ENCODE measurements at places on chromosomes 12 and 14.

- no peak for DNase-seq
Observed at GRCh38 chr12:108270035-108270848, 68.9 kb downstream of the CMKLR1 start.

- DNase-seq, result no peak
Observed at GRCh38 chr14:37617864-37618365, 22.5 kb downstream of the TTC6 start.

GRCh38 chr12:117854339-117855012 is 114.3 kb downstream of the KSR2 start:
- DNase-seq, result no peak

DNA sequence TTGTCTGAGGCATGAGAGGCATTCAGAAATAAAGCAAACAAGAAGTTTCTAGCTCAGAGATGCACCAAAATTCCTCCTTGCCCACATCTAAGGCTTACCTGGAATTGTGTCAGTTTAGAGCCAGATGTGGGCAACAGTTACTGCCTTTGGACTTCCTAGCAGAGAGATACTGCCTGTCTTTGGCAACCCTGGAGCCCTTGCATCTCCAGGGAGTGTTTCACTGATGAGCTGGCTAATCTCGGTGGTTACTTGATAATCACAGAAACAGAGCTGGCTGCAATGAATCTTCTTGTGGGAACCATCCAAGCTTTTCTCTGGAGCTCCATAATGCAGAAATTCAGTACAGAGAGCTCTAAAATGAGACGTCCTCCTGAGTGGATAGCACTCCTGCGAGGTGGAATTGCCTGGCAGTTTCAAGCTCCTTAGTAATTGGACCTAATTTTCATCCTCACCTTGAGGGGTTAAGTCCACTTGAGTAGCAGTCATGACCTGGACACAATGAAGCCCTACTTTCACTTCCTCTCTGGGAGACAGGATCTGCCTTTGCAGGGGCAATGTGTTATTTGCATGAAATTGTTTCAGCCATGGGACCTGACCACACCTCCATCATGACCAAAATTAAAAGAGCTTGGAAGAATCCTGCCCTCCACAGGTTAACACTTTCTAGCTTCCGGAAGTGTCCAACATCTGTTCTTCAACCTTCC is 108.8 kb upstream of the ARHGAP5 start:
- DNase-seq, result no peak

- no peak for DNase-seq
Observed at GRCh38 chr12:2234646-2235350, 182.0 kb downstream of the CACNA1C start.

DNA sequence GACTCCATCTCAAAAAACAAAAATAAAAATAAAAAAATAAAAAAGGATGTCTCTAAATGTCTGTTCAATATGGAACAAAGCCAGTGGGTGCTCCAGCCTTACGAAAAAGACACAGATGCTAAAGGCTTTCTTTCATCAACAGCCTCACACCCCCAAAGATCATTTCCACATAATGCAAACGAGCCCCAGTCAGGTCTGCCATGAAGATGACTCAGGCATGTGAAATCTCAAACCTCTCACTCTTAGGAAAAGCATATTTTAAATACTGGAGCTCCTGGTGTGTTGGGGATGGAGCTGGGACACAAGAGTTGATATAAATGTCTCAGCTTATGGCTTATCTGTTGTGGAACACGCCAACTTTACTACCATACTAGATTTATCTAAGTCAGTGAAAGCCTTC is 49.9 kb upstream of the PLXNC1 start:
- DNase-seq, result no peak

GRCh38 chr14:61841145-61841544 is 78.9 kb downstream of the SNAPC1 start:
- no peak for DNase-seq

GRCh38 chr14:71314717-71315116 is 407.5 kb downstream of the PCNX1 start:
- no peak for DNase-seq

DNA sequence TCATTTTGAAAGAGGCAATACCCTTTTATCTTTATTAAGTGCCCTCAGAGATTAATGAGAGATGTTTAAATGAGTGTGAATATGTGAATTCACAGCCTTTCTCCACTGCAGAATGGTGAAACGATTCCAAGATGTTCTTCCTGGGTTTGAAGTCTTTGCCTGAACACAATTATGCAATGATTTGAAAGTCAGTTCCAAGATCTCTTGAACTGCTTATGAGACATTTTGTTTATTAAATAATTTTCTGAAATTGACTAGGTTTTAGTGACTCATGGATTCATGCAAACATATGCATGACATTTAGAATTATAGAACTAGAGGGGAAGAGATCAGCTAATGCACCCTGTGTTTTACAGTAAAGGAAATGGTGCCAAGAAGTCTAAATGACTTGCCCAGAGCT is 118.1 kb upstream of the SLC38A2 start:
- no peak for DNase-seq

- no peak for DNase-seq
Observed at GRCh38 chr12:45296046-45296586, 80.2 kb downstream of the ANO6 start.

- no peak for DNase-seq
Observed at GRCh38 chr12:130562716-130563115, 153.4 kb downstream of the RIMBP2 start.

GRCh38 chr14:20641591-20641990 is at the start of gene OR6S1:
TSS of gene OR6S1 (minus strand) at chr14:20641691. CDS start at chr14:20641691, 0 bp downstream.
- DNase-seq, result no peak

DNA sequence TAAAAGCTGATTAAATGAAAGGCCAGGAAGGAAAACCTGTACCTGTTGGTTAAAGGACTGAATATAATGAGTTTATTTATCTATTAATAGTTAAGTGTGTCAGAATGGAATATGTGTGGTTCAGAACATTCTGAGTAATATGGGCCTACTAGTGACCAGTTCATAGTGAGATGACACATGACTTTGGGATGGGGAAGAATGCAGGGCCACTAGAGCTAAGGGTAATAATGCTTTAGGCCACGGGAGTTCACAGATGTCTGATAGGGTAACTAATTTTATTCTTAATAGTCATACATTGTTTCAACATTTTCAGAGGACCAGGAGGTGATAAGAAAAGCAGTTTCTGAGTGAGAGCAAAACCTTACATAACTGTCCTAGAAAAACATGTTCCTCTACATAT is 247.8 kb upstream of the OR4E1 start:
- no peak for DNase-seq

DNA sequence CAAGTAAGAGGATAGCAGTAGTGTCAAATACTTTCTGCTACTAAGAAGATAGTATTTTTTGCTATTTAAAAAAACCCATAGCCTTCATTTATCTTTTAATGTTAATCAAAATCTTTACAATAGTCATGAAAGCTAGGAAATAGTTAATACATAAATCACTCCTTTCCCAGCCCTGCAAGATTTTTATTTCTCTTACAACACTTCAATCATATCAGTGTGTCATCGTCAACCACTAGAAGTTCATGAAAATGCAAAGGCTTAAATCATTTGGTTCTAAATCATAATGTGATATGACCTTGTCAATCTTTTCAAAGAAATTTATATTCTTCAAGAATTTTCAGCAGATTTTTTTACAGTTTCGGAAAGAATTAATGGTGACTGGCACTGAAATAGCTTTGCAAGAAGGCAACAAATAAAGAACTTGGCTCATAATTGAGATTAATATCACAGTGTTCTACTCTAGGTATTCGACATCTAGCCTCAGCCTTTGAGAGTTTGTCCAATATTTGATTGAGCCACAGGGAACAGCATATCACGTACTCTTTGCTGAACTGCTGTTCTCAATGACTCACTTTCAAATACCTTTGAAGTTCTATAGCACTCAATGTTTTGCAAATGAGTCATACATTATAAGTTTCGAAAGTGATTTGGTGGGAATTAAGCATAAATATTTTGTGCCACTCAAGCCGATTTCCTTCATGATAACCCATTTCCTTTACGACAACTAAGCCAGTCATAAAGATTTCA is 384.0 kb upstream of the FOXG1 start:
- no peak for DNase-seq

- no peak for DNase-seq
Observed at GRCh38 chr14:61090432-61091216, 109.6 kb downstream of the SLC38A6 start.

GRCh38 chr12:57142121-57142520 is 5.3 kb downstream of the LRP1-AS start:
- DNase-seq, result no peak

DNA sequence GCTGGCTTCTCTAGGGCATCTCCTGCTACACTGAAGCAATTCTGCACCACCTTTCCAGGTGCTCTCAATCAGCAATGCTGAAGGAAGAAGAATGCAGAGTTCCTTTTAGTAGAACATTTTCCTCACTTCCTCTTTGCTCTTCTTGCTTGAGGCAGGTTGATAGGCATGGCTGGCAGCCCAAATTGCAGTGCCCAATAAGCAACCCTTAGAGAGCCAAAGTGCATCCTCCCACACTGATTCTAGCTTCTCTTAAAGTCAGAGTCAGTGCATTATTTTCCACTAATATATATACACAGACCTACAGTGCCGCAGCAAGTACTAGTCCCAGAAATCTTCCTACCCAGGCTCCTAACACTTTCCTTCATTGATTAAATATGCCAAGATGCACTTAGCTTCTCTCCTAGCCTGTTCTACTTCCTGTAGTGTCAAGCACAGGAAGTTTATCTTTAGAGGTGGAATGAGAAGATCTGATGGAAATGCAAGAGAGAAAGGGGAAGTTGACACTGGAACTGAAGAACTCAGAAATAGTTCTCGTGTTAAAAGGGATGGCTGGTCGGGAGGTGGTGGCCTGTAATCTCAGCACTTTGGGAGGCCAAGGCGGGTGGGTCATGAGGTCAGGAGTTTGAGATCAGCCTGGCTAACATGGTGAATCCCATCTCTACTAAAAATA is 132.7 kb downstream of the SSPN start:
- peak; percentile 20 for DNase-seq

DNA sequence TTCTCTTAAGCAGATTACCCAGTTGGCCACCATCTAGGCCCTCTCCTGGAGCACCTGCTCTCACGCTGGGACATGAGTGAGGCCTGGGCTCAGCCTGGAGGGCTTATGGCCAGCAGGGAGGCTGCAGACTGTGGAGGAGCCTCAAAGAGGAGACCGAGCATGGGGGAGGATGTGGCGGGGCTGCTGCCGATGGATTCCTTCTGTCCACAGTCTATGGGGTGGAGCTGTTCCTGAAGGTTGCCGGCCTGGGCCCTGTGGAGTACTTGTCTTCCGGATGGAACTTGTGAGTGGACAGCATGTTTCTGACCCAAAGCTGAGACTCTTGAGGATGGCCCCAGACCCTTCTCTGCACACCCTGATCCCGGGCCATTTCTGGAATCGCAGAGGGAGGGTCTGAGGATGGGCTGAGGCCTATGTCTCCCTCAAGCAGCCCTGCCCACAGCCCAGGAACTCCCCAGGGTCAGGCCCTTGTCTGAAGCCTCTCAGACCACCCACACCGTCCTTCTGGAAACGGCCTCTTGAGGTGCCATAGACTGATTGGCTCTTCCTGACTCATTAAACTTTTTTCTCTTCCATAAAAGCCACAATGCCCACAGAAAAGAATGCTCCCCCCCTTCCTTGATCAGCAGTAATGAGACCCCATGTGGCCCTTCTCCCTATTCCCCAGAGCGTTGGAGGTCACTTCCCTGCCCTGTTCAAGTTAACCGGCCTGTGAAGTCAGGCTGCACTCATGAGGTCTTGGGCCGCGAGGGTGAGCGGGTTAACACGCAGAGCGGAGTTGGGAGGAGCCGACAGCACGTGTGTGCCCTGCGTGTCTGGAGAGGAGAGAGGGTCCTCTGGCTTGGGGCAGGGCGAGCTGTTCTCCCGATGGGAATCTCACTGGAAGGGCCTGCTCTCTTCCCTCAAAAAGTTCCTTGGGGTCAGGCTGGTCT is 49.0 kb downstream of the SLC8B1 start:
- no peak for DNase-seq

DNA sequence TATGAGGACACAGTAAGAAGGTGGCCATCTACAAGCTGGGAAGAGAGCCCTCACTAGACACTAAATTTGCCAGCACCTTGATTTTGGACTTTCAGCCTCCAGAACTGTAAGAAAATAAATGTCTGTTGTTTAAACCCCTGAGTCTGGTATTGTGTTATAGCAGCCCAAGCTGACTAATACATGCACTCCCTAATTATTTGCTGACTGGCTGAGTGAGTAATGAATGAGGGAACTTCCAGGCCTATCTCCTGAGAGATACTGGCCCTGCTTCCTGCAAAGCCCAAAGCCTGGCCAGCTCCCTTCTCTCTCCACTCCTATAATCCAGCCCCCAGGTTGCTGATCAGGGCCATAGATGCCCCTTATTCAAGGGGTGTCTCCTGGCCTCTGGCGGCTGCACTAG is 120.0 kb upstream of the NOS1 start:
- no peak for DNase-seq

DNA sequence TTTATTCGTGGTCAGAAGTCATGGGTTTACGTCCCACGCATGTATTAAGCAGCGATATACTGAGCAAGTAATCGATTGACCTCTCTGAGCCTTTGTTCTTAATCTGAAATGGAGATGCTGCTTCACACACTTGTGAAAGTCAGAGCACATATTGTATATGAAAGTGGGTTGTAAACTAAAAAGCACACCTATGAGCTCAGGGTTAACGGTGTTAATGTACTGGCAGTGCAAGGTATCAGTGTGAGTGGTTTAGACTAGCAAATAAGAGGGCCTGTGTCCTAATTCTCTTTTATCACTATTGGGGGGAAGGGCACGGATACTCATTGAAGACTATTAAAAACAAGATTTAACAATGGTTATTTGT is 676 bp downstream of the MRPL42 start:
- no peak for DNase-seq

DNA sequence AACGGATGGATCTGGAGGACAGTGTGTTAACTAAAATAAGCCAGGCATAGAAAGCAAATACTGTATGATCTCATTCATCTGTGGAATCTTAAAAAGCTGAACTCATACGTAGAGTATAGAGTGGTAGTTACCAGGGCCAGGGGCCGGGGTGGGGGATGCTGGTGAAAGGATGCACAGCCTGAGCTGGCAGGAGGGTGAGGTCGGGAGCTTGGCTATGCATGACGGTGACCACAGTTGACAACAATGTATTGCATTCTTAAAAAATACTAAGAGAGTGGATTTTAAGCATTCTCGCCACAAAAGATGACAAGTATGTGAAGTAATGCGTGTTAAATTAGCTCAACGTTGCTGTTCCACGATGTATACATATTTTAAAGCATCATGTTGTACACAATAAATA is 351.3 kb downstream of the TMEM121 start:
- no peak for DNase-seq

DNA sequence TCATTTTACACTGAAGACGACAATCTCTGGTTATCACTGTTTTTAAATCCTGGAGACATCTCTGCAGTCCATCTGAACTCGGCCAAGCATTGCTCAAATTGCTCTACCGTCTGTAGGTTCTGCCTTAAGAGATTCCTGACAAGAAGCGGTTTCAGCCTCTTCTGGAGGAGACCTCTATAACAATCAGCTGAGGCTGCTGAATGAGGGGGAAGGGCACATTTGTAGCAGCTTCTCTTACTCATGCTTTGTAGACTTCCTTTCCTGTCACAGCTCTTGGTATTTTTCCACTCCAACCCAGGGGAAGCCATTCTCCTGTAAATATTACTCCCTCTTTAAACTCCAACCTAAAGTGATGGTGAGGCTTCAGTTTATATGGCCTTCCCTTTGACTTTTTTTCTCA is 3.0 kb downstream of the ARG2 start:
- DNase-seq, result no peak
